Activated CD8-positive, alpha-beta T cell treated with anti-CD3 and anti-CD28 coated beads, Interleukin-2, amount 10 ng/mL, durations not matched to agents 7 days and 5 days (primary cell): ENCODE measurements at places on chromosomes 5 and 9. TPM values are rescaled to one million over a fixed set of nuclear protein-coding genes. Genes with fewer than 3 reads are reported as not detected.

- no peak for DNase-seq
Measured at GRCh38 chr9:134546746-134547145, 94.9 kb upstream of the COL5A1 start.

DNA sequence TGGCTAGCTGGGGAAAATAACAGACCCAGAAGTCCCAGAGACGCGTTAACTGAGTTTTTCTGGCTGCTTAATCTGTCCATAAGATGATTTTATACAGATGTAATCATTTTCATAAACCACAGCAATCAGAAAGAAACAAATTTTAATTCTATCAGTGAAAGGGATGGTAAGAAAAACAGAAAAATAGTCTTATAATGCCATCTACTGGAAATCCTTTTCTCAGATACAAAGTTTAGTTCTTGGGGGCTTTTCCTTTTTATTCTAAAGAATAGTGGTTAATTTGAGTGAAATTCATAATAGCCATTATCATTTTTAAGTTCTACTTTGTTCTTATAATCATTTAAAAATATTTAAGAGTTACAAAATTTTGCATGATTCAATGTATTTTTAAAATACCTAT, 44.4 kb downstream of the DROSHA start:
- no peak for DNase-seq

DNA sequence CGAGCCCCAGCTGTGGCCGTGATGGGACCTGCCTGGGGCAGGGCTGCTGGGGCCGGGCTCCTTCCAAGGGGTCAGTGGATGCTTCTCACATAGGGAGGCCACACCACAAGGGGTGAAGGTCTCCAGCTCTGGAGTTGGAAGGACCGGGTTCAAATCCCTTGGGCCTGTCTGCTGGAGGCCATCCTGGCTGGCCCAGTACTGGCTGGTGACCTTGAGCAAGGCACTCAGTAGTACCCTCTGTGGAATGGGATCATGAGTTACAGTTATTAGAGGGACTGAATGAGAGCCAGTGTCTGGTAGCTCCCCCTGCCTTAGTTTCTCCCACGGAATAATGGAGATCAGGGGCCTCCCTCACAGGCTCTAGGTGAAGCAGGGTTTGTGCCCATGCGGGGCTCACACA, 58.3 kb downstream of the LMX1B start:
- DNase-seq: no peak

TRIM32 gene
- 17.5 TPM for total RNA-seq

GRCh38 chr5:115641948-115642347, 16.1 kb upstream of the TMED7 start:
- no peak for DNase-seq
